ENCODE measurements at places on chromosomes 6 and 20. TPM values are rescaled to one million over a fixed set of nuclear protein-coding genes. Genes with fewer than 3 reads are reported as not detected.
A peak's percentile ranks its signal among the peaks of the same experiment; 100 is the strongest.

DNA sequence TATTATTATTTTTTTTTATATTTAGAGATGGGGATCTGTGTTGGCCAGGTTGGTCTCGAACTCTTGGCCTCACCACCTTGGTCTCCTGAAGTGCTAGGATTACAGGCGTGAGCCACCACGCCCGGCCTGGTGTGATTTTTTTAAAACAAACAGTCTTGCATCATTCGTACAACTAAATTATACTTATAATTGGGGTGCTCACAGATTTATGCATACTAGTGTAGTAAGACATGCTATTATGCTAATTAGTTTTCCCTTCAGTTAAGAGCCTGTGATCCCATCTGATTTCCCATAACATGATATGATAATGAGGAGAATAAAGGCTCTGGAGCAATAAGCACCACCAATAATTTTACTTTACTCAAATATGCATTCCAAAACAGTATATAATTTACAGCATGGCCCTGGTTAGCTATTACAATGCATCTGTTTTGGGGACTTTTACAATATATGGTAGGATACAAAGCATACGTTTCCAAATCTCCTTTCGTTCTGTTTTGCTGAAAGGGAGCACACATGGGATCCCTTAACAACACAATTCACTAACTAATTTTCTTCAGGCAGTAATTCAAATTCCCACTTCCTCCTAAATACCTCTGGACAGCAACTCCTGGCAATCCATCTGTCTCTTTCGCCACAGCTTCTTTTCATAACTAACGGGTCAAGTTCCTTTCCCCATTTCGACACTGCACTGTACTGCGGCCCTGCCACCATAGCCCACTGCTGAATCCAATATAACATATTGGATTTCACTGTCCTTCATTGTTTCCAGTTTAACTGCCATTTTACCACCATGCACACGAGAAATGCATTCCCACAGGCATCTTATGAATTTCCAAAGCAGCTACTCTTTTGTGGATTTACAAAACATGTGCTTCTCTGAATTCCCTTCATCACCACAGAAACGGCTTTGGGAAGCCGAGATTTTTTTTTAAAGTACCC lies 1.7 kb downstream of the NUDT3 start:
- H3K36me3 ChIP-seq, result no peaks in the 10 kb centered on the region
- no peak for DNase-seq
- H3K27me3 ChIP-seq, result no peaks in the 10 kb centered on the region
- H3K27ac ChIP-seq, result peak overlapping the region; percentile 41
- peaks cover 32% of the 10 kb centered on the region for H3K4me1 ChIP-seq

DNA sequence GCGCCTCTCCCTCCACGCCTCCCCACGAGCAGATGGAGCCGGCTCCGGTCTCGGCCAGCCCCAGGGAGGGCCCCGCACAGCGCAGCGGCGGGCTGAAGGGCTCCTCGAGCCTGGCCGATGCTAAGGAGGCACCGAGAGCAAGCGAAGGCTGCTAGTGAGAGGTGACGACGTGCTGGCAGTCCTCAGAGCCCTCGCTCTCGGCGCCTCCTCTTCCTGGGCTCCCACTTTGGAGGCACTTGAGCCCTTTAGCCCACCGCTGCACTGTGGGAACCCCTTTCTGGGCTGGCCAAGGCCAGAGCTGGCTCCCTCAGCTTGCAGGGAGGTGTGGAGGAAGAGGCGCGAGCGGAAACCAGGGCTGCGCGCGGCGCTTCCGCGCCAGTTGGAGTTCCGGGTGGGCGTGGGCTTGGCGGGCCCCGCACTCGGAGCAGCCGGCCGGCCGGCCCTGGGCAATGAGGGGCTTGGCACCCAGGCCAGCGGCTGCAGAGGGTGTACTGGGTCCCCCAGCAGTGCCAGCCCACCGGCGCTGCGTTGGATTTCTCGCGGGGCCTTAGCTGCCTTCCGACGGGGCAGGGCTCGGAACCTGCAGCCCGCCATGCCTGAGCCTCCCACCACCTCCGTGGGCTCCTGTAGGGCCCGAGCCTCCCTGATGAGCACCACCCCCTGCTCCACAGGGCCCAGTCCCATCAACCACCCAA lies 2.5 kb upstream of the TMEM14C start:
- no peaks in the 10 kb centered on the region for H3K36me3 ChIP-seq
- peak overlapping the region; percentile 66 for H3K27ac ChIP-seq
- H3K27me3 ChIP-seq, result no peaks in the 10 kb centered on the region
- H3K4me1 ChIP-seq, result peaks cover 40% of the 10 kb centered on the region

The VNN1 gene
- total RNA-seq, result not detected

The OR2H2 gene
- total RNA-seq, result not detected

The SSTR4 gene
- not detected for total RNA-seq

The SLC26A8 gene
- not detected for total RNA-seq
